ENCODE measurements at places on chromosomes 2 and 18.

- no peak for DNase-seq
Measured at GRCh38 chr2:14716319-14716718, 83.8 kb downstream of the LRATD1 start.

- DNase-seq = peak; percentile 87
Measured at GRCh38 chr18:44896846-44897245, 216.2 kb downstream of the SETBP1 start.

GRCh38 chr2:26529406-26530239 lies 51.7 kb upstream of the OTOF start:
- no peak for DNase-seq

DNA sequence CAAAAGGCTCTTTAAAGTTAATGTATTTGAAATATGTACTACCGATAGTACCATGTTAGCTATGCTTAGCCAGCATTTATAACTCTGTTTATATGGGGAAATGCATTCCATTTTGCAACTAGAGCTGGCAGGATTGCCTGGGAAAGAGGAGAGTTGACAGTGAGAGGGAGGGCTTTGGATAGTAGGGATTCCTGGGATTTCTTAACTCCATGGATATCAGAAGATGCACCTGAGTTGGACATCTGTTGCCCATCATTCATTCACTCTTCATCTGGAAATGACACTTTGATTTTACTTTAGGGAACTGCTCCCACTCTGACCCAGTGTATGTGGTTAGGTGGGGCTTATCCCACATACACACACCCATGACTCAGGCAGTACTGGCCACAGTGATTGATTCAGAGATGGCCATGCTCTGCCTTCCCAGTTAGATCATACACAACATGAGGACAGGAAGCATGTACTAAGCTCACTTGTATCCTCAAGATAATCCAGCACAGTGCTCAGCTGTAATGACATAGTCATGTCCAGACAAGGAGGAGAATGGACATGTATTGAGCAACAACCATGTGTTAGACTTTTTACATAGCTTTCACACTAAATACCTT lies 248.8 kb downstream of the MREG start:
- DNase-seq = no peak

GRCh38 chr2:192072261-192072660 lies 122.5 kb downstream of the TMEFF2 start:
- DNase-seq = no peak

All from COR-L47 (cell line).